ENCODE measurements at places on chromosomes 13 and 19.
A peak's percentile ranks its signal among the peaks of the same experiment; 100 is the strongest.

- DNase-seq = no peak
These were observed 58.9 kb upstream of the GJB6 start for GRCh38 chr13:20291037-20291436.

GRCh38 chr13:76764429-76764828, 121.8 kb downstream of the KCTD12 start:
- DNase-seq = no peak

- no peak for DNase-seq
These were observed 2.3 kb upstream of the SLC25A15 start for GRCh38 chr13:40787062-40787461.

DNA sequence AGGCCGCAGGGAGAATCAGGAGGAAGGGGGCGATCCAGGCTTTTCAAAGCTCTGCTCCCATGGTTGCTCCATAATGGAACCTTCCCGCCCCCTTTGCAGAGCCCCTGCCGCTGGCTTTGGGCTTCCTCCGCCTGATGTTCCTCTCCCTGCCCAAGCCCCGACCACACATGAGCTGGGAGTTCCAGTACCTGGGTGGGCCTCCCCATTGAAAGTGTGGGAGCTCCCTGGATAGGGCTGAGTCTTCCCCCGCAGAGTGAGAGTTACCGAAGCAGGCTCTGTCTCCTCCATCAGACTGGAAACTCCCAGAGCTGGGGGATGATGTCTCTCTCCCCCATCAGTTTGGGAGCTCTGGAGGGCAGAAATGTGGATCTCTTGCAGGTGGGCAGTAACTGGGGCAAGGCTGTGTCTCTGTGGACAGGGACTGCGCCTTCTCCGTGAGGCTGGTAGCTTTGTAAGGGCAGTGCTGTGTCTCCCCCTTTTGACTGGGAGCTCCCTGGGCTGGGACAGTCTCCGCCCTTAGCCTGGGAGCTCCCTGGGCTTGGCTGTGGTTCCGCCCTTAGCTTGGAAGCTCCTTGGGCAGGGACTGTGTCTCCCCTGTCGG, 722 bp downstream of the DCAF15 start:
- no peak for DNase-seq

DNA sequence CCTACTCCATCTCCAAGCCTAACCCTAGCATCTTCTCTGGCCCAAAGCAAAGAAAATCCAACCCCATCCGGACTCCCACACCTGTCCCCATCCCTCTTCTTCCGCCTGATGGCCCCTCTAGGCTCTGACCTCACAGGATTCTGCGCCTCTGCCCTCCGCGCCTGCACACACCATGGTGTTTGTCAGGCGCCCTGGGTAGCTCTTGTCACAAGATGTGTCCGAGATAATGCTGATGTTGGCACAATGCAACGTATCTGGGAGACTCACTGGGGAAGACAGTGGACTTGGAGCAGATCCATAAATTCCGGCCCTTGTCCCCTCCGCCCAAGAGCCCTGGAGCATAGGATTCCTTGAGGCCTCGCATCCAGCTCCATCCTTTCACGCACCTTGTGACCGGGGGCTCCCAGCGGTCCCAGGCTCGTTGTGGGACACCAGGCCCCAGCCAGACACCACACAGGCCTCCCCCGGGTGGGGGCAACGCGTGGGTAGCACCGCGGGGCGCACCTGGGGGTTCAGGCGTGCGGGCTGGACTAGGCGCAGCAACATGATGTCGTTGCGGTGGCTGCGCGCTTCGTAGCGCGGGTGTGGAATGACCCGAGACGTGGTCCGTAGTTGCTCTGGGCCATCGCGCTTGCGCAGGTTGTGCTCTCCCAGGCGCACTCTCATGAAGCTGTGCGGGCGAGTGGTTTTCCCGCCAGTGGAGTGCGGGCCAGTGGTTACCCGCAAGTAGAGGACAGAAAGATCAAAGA, 3.1 kb upstream of the KLK1 start:
- DNase-seq = no peak

DNA sequence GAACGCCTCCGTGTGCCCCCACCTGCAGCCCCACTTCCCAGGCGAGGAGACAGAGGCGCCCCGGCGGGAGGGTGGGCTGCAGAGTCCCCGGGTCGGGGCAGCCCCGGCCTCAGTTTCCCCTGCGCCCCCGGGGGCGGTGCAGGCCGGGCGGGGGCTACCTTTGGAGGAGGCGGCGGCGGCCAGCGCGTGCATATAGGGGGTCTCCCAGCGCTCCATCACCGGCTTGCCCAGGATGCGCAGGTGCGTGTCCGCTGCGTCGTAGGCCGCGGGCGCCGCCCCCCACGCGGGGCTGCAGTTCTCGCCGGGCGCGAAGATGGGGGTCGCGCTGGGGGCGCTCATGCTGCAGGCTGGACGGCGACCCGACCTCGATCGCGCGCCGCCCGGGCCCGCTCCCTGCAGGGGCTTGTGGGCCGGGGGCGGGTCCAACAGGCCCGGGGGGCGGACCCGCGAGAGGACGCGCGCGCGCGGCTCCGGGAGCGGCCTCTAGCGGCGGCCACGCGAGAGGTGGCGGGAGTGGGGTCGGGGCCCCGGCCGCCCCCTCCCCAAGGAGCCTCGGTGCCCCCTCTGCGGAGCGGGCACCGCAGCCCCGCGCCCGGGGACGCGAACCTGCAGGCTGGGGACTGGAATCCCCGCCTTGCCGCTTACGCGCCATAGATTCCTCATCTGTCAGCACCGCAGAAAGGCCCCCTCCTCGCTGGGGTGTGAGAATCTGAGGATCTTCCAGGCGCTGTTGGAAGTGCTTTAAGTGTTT, at the start of gene GAMT:
Gene GAMT, minus strand, starts transcription at position 405 of the 751 bp plus-strand sequence. Its CDS starts 66 bp downstream, at position 339.
- peak; percentile 35 for DNase-seq

- DNase-seq = no peak
These were observed 4.3 kb upstream of the LRRC8E start for GRCh38 chr19:7883796-7884570.

DNA sequence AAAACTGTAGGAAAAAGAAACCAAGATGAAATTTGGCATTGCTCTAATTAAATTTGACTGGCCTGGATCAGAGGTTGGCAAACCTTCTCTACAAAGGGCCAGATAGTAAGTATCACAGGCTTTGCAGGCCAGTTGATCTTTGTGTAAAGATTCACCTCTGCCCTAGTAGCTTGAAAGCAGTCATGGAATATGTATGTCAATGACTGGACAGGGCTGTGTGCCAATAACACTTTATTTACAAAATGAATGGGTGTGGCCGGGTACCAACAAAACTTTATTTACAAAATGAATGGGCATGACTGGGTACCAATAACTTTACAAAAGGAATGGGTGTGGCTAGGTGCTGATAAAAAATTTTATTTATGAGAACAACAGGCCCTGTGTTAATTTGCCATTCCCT, 20.0 kb downstream of the SIN3B start:
- no peak for DNase-seq

DNA sequence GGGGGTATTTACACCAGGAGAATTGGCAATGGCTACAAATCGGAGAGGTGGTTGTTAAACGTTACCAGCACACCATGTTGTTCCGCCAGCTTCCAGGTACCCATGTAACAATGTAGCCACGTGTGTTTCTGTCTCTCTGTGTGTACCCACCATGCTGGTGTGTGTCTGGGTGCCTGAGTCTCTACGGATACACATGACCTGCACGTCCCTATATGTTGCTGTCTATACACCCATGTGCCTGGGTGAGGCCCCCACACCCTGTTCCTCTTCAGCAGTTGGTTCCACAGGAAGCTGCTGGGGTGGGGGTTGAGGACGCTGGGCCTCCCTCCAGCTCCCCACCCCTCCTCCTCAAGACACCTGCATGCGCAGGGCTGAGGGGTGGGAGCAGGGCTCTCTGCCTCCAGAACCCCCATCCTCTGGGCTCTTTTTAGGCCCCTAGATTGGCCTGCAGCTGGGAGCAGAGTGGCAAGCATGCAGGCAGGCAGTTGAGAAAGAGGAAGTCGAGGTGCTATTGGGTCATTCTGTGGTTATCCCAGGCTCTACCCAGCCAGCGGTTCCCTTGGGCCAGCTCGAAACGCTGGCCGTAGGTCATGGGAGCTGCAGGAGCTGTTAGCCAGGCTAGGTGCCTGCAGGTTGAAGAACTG, at the start of gene ARHGEF18:
Gene ARHGEF18, plus strand, starts transcription at position 351 of the 644 bp plus-strand sequence. CDS start 13,954 bp downstream, outside the sequence.
- no peak for DNase-seq

DNA sequence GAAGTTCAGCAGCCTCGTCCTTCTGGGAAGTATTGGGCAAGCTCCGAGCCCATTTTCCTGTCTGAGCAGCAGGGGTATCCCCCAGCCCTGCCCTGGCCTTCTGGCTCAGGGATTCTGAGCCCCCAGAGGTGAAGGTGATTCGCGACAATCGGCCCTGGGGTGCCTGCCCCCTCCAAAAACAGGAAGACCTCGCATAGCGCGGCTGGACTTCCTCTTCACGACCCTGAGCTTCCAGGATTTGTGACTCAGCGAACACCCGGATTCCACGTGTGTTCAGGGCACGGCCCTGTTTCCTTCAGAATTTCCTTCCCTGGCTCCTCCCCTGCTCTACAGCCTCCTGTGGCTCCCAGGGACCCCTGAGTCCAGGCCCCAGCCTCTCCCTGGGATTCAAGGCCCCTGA, at the start of gene SEMA6B:
Gene SEMA6B, minus strand, starts transcription at position 116 of the 400 bp plus-strand sequence. CDS start 1,227 bp downstream, outside the sequence.
- no peak for DNase-seq

DNA sequence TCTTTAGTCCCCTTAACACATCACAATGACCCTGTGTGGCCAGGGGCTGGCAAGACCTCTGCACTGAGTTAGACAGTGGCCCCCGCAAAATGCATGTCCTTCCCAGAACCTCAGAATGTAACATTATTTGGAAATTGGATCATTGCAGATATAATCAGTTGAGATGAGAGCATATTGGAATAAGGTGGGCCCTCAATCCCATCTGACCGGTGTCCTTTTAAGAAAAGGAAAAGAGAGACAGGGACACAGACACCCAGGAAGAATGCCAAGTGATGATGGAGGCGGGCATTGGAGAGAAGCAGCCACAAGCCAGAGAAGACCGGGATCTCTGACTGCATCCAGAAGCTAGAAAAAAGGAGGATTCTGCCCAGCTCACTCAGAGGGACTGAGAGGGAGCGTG, 1.8 kb downstream of the FAM187B start:
- no peak for DNase-seq

DNA sequence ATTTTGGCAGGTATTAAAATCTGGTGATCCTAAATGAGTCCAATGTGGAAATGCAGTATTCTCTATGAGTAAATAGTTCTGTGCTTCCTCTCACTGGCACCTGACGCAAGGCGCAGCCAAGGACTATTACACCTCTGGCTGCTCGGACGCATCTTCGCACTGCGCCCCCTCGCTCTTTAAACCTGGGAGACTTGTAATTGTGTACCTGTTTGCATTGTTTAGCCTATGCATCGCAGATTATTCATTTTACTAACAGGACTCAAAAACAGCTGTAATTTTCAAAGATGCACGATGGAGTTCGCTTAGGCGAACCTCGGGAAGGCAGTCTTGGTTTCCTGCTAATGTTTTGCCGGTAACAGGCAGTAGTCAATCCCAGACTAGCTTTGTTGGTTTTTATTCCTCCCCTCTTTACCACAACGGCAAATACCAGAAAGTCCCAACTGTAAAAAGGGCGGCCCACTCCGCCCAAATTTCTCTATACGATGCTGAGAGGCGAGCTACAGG, 113.2 kb downstream of the KCNRG start:
- DNase-seq = no peak

GRCh38 chr13:33229446-33230177, 55.9 kb downstream of the STARD13 start:
- DNase-seq = no peak

- peak; percentile 46 for DNase-seq
These were observed 3.8 kb downstream of the GRIK5 start for GRCh38 chr19:42066075-42066754.

GRCh38 chr19:11205939-11206570, 8.7 kb upstream of the KANK2 start:
- DNase-seq = no peak

- no peak for DNase-seq
These were observed 37.2 kb downstream of the METTL21C start for GRCh38 chr13:102657630-102658029.

- DNase-seq = no peak
These were observed 27.3 kb upstream of the GPI start for GRCh38 chr19:34337739-34338138.

- DNase-seq = no peak
These were observed 9.0 kb upstream of the THSD1 start for GRCh38 chr13:52414963-52415362.

DNA sequence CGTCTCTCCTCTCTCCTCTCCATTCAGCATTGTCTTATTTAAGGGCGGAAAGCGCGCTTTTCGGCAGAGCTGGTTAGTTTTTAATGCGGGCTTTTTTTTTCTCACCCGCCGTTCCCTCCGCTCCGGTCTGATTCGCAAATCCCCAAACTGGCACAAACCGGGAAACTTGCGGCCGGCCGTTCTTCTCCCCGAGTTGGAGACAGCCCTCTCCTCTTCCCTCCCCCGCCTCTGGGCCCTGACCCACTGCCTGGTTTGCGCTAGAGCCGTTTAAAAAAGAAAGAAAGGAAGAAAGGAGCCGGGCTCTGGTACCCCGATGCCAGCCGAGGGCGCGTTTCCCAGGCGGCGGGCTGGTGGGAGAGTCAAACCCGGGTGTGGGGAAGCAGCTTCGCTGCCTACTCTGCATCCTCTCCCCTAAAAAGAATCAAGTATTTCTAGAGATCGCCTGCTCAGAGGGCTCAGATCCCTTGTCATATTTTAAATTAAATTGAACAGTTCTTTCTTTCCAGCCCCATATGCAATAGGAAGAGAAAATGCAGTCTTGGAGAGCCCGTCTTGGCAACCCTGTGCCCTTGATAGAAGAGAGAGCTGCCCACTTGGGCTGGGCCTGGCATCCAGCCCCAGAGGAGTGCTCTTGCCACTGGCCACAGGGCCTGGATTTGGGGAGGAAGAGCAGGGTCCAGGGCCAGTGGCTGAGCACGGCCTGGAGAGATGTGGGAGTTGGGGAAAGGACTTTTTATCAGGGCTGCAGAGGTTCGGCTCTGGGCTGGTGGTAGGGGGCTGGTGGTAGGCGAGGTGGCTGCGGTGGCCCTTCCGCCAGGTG, 19.0 kb downstream of the NFIX start:
- no peak for DNase-seq

DNA sequence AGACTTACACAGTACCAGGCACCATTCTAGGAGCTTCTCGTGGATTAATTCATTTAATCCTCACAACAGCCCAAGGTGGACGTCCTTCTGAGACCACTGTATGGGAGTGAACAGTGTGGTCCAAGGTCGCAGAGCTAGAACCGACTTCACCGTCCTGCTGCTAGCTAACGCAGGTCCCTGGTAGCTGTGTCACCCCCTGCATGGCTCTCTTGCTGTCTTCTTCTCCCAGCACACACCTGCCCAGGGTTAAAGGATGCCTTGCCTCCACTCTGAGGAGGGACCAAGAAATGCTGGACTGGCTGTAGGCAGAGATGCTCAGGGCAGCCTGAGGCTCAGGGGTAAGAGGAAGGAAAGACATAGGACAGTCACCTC, 3.0 kb downstream of the AKT2 start:
- no peak for DNase-seq

GRCh38 chr13:77583581-77583980, 48.1 kb downstream of the SCEL start:
- no peak for DNase-seq

All from NCI-H2081 (cell line).